ENCODE measurements at places on chromosomes 12 and 14.

DNA sequence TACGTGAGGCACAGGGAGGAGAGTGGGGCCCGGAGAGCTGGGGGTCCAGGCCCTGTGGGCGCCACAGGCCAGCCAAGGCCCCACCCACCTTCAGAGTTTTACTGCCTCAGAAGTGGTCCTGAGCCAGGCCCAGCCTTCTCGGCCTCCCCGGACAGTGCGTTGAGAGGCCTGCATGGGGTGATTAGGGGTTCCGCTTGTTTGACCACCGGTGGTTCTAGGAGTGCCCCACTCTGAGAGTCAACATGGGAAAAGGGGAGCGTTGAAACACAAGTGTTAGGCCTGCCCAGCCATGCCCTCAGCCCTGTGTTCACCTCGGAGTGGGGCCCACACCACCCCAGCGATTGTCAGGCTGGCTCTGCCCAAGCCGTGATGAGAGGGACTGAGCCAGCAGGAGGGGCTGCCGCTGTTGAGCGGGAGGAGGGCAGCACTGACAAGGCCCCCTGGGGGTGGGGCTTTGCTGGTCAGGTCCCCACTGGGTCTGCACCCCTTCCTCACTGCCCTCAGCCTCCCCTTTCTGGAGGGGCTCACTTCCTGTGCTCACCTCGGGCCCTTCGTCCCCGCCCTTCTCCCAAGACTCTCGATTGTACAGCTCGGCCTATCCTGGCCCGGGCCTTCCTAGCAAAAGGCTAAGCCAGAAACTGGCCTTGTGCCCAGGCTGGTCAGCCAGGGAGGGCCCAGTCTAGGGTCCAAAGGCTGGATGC is 4.8 kb downstream of the CKB start:
- DNase-seq: no peak

DNA sequence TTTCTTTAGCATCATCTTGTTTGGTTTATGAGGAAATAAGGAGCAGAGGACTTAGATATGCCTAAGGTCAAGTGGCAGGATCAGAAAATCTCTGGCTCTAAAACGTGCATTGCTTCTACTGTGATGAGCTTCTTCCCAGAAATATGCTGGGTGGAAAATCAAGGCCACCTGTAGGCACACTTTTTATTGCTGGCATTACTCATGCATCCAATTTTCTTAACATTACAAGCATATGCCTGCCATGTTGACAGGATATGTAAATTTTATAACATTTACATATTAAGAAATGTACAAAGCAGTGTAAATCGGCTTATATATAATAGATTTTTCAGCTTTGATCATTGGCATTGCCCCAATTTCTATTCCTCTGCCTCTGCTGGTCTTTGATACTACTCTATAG is 409.6 kb downstream of the TMEM132D start:
- DNase-seq: no peak

DNA sequence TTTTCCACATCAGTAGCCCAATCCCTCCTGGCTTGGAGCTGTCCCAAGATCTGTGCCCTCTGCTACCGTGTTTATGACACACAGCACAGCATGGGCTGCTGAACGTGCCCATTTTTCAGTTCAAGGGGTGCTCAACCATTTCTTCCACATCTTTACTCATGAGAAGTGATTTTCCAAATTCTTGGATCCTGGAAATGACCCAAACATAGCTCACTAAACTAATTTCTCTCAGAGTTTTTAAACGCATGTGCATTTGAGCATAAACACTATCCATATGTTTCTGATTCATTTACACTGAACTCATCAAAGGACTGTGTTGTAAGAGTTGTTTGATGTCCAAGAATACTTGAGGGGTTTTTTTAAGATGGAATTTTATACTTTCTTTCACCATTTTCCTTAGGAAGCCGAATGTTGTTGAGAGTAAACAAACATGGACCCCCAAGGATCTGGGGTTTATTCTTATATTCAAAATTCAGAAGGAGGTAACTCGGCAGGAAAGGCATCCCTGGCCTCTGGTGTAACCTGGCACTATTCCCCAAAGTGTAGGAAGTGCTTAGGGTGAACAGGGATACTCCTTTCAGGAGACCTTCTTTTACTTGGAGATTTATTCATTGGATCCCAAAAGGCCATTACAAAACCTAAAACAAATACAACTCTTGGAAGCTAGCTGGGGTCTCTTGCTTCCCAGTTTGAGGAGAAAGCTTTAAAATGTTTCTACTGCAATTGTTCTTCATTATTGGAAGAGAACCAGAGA is 215.0 kb downstream of the BMP4 start:
- DNase-seq: no peak

DNA sequence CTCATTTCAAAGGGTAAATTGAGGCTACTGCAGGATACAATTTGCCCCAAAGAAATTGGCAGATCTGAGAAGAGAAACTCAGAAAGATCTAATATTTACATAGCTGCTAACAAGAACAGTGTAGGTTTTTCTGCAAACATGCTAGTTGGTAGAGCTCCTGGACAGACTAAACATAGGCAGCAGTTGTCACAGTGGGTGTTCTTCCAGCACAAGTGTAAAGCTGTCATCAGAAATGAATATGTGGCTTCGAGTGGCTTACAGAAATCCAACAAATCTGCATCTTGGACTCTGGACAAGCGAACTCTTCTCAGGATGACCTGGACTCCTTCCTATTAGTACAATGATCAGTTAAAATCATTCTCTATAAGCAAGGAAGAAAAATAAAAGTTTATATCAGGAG is 5.9 kb downstream of the CBX5 start:
- DNase-seq: no peak

DNA sequence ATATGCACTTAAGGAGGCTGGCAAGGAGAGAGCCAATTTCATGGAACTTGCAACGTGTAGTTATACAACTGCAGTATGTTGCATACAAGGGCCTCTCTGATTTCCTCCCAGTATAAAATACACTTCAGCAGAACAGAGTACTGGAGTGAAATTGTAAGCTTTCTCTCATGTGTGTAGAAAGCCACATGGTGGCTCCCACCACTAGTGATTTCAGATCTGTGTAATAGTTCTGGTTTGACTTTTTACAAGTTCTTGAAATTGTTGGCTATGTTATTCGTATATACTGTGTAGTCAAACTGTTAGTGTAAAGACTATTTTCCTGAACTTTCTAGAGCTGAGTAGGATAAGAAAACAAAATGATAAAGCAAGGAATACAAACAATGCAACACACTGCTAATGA is 16.4 kb upstream of the LMO3 start:
- no peak for DNase-seq

DNA sequence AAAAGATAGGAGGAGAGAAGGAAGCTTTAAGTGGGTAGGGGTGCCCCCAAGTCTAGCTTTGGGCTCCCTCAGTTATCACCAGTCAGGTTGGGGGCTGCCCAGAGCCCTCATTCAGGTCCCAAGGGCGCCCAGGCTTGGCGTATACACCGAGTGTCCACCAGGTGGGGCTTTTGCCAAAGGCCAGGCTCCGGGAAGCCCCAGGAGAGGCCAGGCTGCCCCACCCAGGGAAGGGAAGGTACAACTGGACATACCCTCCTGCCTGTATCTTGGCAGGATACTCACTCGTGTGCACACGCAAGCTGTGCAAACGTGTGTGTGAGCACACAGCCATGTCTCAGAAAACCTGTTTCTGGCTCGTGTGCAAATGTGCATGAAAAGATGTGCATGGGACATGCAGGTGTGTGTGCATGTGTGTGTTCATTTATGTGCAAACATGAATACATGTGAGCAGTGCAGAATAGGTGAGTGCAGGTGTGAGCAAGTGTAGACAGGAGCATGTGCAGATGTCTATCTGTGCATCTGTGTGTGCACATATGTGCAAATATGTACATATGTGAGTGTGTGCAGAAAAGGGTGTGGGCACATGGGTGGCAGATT is 103.9 kb upstream of the MYL2 start:
- no peak for DNase-seq

GRCh38 chr14:54440037-54440436 is 1.1 kb downstream of the CNIH1 start:
- no peak for DNase-seq

GRCh38 chr14:41607966-41608663 is 1.4 kb downstream of the LRFN5 start:
- no peak for DNase-seq

- no peak for DNase-seq
Measured at GRCh38 chr12:118680356-118680963, 300.9 kb upstream of the SRRM4 start.

GRCh38 chr14:24377657-24378056 is 9.7 kb downstream of the NFATC4 start:
- no peak for DNase-seq

GRCh38 chr14:101032433-101032832 is 128.9 kb upstream of the RTL1 start:
- no peak for DNase-seq

DNA sequence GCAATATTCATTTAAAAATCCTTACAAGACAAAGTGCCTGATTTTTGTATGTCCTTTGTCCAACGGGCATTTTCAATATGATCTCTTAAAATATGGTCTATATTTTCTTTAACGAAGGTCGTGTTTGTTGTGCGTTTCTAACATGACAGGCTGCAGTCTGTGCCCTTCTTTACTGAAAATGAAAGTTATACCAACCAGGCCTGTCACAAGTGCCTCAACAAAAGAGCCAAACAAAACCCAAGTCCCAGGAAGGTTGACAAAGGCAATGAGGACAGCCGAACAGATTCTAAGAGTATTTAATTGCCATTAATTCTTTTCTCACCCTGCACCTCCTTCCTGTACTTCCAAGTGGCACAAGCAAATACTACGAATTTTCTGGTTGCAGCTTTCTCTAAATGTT is 13.9 kb downstream of the PAX9 start:
- no peak for DNase-seq

GRCh38 chr12:57401165-57401564 is 29.7 kb downstream of the R3HDM2 start:
- DNase-seq: no peak

DNA sequence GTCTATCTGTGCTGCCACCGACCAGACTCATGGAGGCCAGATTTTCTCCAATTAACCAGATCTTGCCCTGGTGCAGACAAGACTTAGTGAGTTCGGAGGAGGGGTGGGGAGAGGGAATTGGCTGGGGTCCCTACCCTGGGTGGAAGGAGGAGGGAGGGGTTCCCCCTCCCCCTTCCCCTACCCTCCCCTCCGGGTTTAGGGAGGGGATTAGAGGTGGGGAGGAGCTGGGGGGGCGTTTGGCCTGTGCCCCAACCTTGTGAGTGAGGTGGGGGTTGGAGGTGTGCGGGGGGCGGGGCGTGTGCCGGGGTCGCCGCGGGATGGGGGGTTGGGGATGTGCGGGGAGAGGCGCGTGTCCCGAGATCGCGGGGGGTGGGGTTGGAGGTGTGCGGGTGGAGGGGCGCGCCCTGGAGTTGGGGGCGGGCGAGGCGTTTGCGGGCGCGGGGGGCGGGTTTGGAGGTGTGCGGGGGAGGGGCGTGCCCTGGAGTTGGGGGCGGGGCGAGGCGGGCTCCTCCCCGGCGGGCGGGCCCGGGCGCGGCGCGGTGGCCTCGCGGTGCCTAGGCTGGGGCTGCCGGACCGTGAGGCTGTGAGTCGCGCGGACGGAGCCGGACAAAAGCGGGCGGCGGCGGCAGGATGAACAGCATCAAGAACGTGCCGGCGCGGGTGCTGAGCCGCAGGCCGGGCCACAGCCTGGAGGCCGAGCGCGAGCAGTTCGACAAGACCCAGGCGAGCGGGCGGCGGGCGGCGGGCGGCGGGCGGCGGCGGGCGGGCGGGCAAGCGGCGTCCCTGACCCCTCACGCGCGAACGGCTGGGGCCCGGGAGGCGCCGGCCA is at the start of gene HIP1R:
Gene HIP1R (plus strand): TSS at position 537 of the 829 bp plus-strand sequence. CDS start 94 bp downstream, at position 631.
- DNase-seq: no peak

GRCh38 chr12:117526757-117527478 is 165.5 kb upstream of the NOS1 start:
- DNase-seq: peak; percentile 16

DNA sequence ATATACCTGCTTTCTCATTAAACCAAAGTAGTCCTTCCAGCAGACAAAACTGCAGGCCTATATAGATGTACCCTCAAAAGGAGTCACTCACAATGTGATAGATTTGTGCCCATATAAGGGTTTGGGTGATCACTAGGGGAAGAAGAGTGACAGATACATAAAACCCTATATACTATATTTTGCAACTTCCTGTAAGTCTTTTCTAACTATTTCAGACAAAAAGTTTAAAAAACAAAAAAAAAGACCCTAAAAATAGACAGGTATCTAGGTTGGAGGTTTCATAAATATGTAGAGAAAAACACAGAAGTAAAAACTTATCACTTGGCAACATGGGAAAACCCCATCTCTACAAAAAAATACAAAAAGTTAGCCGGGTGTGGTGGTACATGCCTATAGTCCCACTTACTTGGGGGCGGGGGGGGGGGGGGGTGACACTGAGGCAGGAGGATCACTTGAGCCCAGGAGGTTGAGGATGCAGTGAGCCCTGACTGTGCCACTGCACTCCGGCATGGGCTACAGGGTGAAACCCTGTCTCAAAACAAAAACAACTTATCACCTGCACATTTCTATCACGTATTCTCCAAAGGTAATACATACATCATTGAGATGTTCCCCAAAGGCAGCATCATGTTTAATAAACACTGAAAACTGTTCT is 2.9 kb downstream of the VCPKMT start:
- no peak for DNase-seq

DNA sequence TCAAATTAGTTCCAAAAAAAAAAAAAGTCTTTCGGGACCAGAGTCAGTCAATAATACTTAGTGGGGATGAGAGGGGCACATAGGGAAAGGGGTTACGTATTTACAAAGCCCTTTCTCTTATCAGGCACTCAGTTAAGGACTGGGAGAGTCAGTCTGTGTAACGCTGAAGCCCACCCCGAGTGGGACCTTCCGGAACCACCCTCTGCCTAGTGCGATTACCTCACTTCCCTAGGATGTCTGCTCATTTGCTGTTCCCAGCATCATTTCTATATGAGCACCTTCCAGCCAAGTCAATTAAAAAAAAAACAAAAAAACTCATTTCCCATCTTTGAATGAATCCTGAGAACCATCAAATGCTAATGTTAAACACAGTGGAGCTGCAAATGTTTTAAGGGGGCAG is 76.9 kb downstream of the BMP4 start:
- DNase-seq: no peak

DNA sequence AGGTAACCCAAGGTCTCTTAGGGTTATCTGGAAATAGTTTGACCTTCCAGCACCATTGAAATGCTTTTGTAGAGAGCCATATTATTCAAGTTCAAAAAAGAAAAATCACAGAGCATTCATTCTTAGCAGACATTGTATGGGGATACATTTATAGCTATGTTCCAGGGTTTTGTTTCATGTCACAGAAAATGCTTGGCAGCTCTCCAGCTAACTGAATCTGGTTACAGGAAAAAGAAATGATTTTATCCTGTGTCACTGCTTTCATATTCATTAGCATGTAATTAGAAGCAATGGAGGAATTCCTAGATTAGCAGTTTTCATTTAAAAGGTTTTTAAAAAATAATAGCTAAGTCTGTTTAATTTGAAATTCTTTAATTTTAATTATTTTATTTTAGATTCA is 78.9 kb downstream of the SNAPC1 start:
- DNase-seq: peak; percentile 8

- no peak for DNase-seq
Measured at GRCh38 chr14:54451121-54451601, 10.0 kb upstream of the CNIH1 start.

DNA sequence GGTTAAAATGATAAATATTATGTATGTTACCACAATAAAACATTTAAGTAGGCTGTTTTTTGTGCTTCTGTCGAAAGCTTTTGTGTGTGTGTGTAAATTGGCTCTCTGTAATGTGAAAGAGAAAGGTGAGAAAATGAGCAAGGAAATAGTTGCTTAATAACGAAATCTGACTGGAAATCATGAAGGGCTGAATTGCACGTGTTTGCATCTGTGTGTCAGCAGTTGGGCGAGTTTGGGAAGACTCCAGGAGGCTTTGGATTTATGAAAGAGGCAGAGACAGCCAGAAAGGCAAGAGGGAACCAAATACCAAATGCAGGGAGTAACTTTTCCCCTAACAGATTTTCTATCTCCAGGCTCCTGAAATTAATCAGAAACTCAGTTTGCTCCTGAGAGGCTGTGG is 47.2 kb upstream of the PLEKHG3 start:
- no peak for DNase-seq

All from right renal cortex interstitium (tissue), 3 donors.